ENCODE measurements at places on chromosomes 7 and 10. TPM values are rescaled to one million over a fixed set of nuclear protein-coding genes. Genes with fewer than 3 reads are reported as not detected.

OR2A1 gene
- total RNA-seq = under 0.01 TPM

CNOT4 gene
- total RNA-seq = 10.3 TPM

ZNF316 gene
- 12.4 TPM for total RNA-seq

GJD4 gene
- not detected for total RNA-seq

DRGX gene
- not detected for total RNA-seq

TMEM225B gene
- 0.62 TPM for total RNA-seq

KAZALD1 gene
- total RNA-seq = 78.5 TPM

GPNMB gene
- 172 TPM for total RNA-seq

SORCS3 gene
- not detected for total RNA-seq

SPDYE2B gene
- total RNA-seq = not detected

FOXI2 gene
- not detected for total RNA-seq

CYP2C9 gene
- not detected for total RNA-seq

ASAH2B gene
- 2.5 TPM for total RNA-seq

AP5Z1 gene
- total RNA-seq = 30.6 TPM
